ENCODE measurements at places on chromosomes 7 and 10.
A peak's percentile ranks its signal among the peaks of the same experiment; 100 is the strongest.

- peak; percentile 86 for DNase-seq
- H3K27me3 ChIP-seq = no peaks in the 10 kb centered on the region
- H3K27ac ChIP-seq = peak overlapping the region; percentile 84
- no peaks in the 10 kb centered on the region for H3K36me3 ChIP-seq
These were observed 281.1 kb downstream of the CCDC3 start for GRCh38 chr10:12720217-12720981.

DNA sequence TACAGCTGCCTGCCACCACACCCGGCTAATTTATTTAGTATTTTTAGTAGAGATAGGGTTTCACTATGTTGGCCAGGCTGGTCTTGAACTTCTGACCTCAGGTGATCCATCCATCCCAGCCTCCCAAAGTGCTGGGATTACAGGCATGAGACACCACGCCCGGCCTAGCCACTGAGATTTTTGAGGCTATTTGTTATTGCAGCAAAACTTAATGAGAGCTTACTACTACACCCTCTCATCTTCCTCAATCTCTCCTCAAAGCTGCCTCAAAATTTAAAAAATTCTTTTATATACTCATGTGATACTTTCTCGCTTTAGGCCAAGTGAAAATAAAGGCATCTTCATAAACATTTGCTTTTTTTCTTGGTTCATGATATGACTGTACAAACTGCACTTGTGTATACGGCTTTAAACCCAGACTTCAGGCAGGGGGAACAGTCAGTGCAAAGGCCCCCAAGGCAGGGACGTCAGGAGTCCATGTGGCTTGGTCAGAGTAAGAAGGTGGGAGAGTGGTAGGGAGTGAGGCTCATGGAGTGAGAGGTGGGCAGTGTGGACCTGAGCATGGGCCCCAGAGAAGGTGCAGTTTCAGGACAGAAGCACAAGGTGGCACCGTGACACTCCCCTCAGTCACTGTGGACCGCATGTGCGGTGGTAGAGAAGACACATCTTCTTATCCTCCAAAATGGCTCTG lies 55.5 kb downstream of the SYPL1 start:
- no peak overlapping the region for H3K27ac ChIP-seq
- H3K4me1 ChIP-seq = peaks cover 25% of the 10 kb centered on the region
- H3K36me3 ChIP-seq = no peaks in the 10 kb centered on the region
- H3K4me3 ChIP-seq = no peak overlapping the region

- H3K36me3 ChIP-seq = no peaks in the 10 kb centered on the region
- no peak for DNase-seq
These were observed 88.8 kb downstream of the LHPP start for GRCh38 chr10:124550293-124551034.

GRCh38 chr7:94588075-94588474 lies 67.9 kb downstream of the SGCE start:
- no peaks in the 10 kb centered on the region for H3K4me1 ChIP-seq
- no peaks in the 10 kb centered on the region for H3K27me3 ChIP-seq
- H3K4me3 ChIP-seq = no peak overlapping the region
- H3K36me3 ChIP-seq = no peaks in the 10 kb centered on the region
- H3K27ac ChIP-seq = no peak overlapping the region

DNA sequence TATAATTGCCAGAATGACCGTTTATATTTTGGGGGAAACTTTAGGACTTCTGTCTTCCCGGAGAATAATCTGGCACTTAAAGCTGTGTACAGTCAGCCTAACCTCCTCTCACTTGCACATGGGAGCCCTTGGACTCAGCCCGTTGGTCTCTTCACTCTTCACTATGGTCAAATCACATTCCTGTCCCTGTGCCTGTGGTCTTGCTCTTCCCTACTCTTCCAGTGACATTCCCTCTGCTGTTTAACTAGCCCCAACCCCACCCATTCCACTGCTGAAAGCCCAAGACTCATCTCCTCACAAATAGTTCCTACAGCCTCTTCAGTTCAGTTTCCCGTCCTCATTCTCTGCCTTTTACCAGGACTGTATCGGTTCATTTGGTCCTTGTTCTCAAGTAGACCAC lies 135.0 kb downstream of the DYNC1I1 start:
- no peak overlapping the region for H3K4me3 ChIP-seq
- no peaks in the 10 kb centered on the region for H3K36me3 ChIP-seq
- no peaks in the 10 kb centered on the region for H3K27me3 ChIP-seq
- DNase-seq = no peak

DNA sequence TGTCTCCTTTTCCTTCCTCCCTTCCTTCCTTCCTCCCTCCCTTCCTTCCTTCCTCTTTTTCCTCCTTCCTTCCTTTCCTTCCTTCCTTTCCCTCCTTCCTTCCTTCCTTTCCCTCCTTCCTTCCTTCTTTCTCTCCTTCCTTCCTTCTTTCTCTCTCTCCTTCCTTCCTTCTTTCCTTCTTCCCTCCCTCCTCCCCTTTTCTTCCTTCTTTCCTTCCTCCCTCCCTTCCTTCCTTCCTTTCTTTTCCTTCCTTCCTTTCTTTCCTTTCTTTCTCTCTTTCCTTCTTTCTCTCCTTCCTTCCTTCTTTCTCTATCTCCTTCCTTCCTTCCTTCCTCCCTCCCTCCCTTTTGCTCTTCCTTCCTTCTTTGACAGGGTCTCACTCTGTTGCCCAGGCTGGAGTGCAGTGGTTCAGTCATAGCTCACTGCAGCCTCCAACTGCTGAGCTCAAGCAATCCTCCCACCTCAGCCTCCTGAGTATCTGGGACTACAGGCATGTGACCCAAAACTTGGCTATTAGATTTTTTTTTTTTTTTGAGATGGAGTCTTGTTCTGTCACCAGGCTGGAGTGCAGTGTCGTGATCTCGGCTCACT lies 15.9 kb upstream of the CYTH3 start:
- H3K36me3 ChIP-seq = no peaks in the 10 kb centered on the region
- peaks cover 20% of the 10 kb centered on the region for H3K4me1 ChIP-seq
- H3K27me3 ChIP-seq = no peaks in the 10 kb centered on the region

DNA sequence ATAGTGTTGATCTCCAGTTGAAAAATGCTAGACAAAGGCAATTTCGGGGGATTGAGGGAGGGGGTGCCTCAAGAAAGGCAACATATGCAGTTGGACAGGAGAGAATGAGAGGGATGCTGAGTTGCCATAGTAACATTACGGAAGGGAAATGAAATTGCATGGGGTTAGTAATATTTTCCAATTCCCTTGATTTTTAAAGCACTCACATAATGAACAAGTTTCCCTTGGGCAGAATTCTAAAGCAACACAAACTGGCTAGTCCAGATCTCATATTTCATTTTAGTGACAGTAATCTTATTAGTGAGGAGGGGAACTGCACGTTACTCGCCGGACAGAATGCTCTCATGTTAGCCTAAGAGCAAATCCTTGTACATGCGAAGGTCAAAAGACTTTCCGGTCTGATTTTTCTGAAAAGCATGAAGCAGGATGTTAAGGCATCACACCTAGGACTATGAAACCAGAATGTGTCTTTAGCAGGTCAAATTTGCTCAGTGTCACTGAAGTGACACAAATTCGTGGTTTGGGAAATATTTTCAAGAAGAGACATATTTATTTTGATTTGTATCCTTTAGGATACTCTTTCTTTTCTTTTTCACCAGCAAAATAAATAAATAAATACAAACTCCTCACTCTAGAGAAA lies 165.5 kb downstream of the ANK3 start:
- H3K4me1 ChIP-seq = no peaks in the 10 kb centered on the region
- no peak for DNase-seq
- no peaks in the 10 kb centered on the region for H3K27me3 ChIP-seq
- H3K27ac ChIP-seq = no peak overlapping the region
- H3K4me3 ChIP-seq = no peak overlapping the region
- no peaks in the 10 kb centered on the region for H3K36me3 ChIP-seq

- no peaks in the 10 kb centered on the region for H3K4me1 ChIP-seq
- no peaks in the 10 kb centered on the region for H3K36me3 ChIP-seq
- no peaks in the 10 kb centered on the region for H3K27me3 ChIP-seq
- no peak overlapping the region for H3K27ac ChIP-seq
- no peak for DNase-seq
These were observed 137.7 kb downstream of the NEUROD6 start for GRCh38 chr7:31202801-31203200.

DNA sequence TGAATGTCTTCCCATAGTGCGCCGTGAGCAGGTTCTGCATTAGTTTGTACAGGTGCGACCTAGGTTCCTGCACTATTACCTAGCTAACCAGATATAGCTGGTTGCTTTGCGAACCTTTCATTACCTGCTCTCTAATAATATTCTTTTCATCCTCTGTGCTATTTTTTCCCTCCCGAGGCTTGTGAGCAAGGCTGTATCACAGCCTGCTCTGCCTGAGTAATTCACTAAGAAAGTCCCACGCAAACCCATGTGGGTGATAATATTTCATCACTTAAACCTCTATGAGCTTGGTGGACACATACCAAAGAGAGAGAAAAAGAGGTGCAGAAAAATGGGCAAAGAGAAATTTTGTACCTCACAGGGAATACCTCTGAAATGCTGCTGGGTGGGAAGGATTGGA lies 8.4 kb downstream of the INHBA start:
- H3K4me1 ChIP-seq = peaks cover 35% of the 10 kb centered on the region
- no peak for DNase-seq
- no peaks in the 10 kb centered on the region for H3K27me3 ChIP-seq
- no peak overlapping the region for H3K4me3 ChIP-seq

- no peaks in the 10 kb centered on the region for H3K36me3 ChIP-seq
- H3K4me1 ChIP-seq = peaks cover 14% of the 10 kb centered on the region
- H3K4me3 ChIP-seq = no peak overlapping the region
- no peak overlapping the region for H3K27ac ChIP-seq
These were observed 10.9 kb downstream of the TAS2R60 start for GRCh38 chr7:143454091-143454680.

GRCh38 chr7:24685708-24686107 lies 71.6 kb downstream of the GSDME start:
- H3K27me3 ChIP-seq = no peaks in the 10 kb centered on the region
- H3K27ac ChIP-seq = no peak overlapping the region
- peaks cover 4% of the 10 kb centered on the region for H3K36me3 ChIP-seq
- no peak for DNase-seq
- no peaks in the 10 kb centered on the region for H3K4me1 ChIP-seq

DNA sequence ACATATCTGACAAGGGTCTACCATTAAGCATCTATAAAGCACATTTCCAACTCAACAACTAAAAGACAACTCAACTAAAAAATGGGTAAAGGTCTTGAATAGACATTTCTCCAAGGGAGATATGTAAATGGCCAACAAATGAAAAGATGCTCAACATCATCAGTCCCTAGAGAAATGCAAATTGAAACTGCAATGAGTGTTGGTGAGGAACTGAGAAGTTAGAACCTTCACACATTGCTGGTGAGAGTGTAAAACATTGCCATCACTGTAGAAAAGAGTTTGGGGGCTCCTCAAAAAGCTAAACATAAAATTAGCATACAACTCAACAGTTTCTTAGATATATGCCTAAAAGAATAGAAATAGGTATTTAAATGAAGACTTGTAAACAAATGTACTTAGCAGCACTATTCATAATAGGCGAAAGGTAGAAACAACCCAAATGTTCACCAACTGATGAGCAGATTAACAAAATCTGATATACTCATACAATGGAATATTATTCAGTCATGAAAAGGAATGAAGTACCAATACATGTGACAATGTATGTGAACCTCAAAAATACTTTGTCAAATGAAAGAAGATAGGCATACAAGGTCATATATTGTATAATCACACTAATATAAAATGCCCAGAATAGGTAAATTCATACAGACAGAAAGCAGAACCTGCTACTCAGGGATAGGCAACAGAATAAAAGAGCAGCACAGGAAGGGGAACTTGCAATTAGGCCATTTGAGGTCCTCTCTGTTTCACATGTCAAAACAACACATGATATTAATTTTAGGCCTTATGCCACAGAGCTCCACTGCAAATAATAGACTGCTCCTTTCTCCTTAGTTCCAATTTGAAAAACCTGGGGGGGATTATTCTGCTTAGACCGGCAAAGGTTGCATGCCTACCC lies 10.6 kb upstream of the LRRC72 start:
- H3K36me3 ChIP-seq = no peaks in the 10 kb centered on the region
- no peaks in the 10 kb centered on the region for H3K4me1 ChIP-seq
- H3K4me3 ChIP-seq = no peak overlapping the region
- DNase-seq = no peak
- no peak overlapping the region for H3K27ac ChIP-seq

DNA sequence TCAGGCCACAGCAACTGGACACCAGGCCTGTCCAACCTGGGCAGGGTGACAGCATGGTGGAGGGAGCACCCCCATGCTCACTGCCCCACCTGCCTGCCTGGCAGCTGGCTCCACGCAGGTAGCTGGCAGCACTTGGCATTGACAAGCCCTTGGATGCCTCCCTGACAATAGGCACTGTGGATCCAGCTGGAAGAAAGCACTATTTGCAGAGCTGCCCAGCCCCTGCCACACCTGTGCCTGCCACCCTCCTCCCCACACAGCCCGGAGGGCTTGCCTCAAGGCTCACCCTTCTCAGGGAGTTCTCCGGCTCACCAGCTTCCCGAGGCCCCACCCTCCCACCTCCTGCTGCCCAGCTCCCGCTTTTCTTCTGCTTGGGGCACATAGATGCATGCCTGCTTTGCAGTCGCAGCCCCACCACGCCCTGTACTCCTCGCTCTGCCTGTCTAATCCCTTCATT lies 160.1 kb downstream of the NEURL1 start:
- H3K36me3 ChIP-seq = peaks cover 21% of the 10 kb centered on the region
- peak overlapping the region; percentile 39 for H3K27ac ChIP-seq
- no peak for DNase-seq
- no peaks in the 10 kb centered on the region for H3K27me3 ChIP-seq
- no peak overlapping the region for H3K4me3 ChIP-seq
- H3K4me1 ChIP-seq = peaks cover 13% of the 10 kb centered on the region

DNA sequence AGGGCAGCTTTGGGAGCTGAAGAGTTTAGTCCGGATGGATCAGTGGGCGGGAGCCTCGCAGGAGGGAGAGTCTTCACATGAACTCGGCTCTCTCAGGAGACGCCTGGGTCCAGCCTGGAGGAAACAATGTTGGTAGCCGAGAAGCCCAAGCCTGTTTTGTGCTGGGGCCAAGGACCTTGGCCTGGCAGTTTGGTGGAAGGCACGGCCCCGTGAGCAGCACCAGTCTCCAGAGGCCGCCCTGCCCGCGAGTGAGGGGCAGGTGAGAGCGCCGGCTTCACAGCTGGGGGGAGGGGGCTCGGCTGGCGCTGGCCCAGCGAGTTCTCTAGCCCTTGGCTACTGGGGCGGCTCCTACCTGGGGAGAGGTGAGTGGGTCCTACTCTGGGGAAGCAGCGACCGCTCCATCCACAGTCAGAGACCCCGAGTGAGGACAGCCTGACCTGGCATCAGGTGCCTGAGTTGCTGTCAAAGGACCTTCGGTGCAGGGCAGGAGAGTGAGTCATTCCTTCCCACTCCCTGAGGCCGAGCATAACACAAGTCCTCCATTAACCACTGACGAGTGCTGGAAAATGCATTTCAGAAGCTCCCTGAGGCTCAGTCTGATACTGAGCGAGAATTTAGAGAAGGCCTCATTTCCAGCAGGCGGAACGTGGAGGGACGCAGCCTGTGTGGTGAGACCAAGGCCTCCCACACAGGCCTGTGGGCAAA lies 89.3 kb upstream of the DIP2C start:
- no peaks in the 10 kb centered on the region for H3K4me1 ChIP-seq
- no peak overlapping the region for H3K4me3 ChIP-seq
- H3K27me3 ChIP-seq = no peaks in the 10 kb centered on the region
- no peak for DNase-seq

- H3K4me1 ChIP-seq = no peaks in the 10 kb centered on the region
- H3K4me3 ChIP-seq = no peak overlapping the region
- no peak overlapping the region for H3K27ac ChIP-seq
These were observed 10.5 kb downstream of the IKZF1 start for GRCh38 chr7:50314836-50315592.

- DNase-seq = no peak
These were observed 92.4 kb downstream of the CXCL12 start for GRCh38 chr10:44292390-44293002.

- H3K4me1 ChIP-seq = peaks cover 7% of the 10 kb centered on the region
- no peak overlapping the region for H3K27ac ChIP-seq
- H3K4me3 ChIP-seq = no peak overlapping the region
These were observed 62.0 kb downstream of the BBS9 start for GRCh38 chr7:33191340-33191739.
